ENCODE measurements at places on chromosomes 4 and X. TPM values are rescaled to one million over a fixed set of nuclear protein-coding genes. Genes with fewer than 3 reads are reported as not detected.

DNA sequence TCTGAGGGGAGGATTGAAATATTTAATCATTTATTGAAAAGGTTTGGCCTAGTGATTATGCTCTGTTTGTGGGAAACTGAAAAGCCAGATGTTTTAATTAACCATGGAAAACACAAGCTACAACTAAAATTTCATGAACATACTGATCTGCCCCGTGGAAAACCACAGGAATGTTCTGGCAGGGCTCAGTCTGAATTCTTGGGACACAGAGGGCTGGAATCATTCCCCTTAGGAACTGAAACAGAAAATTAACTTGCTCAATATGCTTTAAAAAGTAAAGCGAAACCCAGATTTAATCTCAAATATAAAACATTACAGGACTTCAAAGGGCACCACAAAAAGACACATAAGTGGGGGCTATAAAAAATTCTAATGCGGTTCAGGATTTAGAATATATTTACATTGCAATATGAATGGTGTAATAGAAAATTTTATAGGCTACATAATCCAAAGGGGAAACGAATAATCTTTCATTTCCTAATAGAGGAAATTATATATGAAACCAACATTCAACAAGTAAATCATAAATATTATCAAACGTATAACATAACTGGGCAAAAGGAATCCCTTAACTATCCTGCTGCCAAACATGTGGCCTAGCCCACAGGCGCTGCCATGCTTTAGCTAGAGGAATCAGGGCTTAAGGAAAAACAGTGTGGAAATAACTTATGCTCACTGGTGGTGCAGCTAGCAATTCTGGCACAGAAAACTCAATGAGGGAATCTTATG is 70.9 kb downstream of the APBB2 start:
- peak; percentile 73 for DNase-seq

GRCh38 chr4:64617800-64618199 is 208.6 kb upstream of the TECRL start:
- no peak for DNase-seq

DNA sequence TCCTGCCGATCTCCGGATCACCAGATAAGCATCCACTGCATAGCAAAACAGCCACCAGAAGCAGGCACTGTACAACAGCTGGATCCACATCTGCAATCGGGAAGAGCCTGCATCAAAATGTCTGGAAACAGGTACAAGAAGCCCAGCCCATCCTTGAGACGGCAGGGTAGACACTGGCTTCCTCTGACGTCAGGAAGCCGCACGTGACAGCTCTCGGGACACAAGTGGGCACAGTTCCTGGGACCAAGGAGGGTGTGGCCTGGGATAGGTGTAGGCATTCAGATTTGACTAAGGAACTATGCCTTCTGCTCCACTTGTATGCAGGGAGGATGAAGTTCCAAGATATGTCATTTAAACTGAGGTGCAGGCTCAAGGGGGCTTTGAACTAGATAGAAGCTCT is 6.3 kb downstream of the GPR143 start:
- DNase-seq: no peak

GNPDA2 gene
- 12.5 TPM for total RNA-seq

DDIT4L gene
- total RNA-seq: 0.17 TPM

- DNase-seq: no peak
These were observed 592.0 kb downstream of the IQCM start for GRCh38 chr4:149223659-149224058.

MGARP gene
- total RNA-seq: 548 TPM

GRCh38 chrX:143002206-143002605 is 23.5 kb upstream of the SPANXN4 start:
- no peak for DNase-seq

CHM gene
- 18.7 TPM for total RNA-seq

- no peak for DNase-seq
These were observed 12.8 kb downstream of the AFF1 start for GRCh38 chr4:86947501-86948120.

NFXL1 gene
- total RNA-seq: 6.1 TPM

GRCh38 chr4:89868276-89868675 is 26.4 kb upstream of the MMRN1 start:
- no peak for DNase-seq

GRCh38 chrX:44060221-44060620 is 87.0 kb upstream of the NDP start:
- DNase-seq: no peak

DNA sequence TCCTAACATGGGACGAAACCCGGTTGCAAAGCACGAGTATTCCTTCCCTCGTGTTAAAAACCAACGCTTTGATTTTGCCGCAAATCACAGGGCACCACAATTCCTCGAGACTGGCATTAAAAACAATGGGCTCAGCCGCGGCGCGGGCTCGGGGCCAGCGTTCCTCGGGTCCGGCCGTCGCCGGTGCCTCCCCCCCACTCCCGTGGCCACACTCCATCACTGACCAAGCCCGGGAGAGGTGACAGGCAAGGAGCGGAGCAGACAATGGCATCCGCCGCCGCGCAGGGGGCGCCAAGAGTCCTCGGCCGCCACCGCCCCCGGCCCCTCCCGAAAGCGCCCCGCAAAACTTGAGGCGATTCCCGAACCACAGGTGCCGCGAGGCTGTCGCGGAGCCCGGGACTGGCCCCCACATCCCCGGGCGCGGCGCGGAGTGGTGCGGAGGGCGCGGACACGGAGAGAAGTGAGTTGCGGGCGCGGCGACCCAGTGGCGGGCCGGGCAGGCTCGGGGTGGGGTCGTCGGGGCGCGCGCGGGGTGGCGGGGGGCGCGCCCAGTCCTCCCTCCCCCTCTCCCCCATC is 445 bp downstream of the AP1S2 start:
- DNase-seq: peak; percentile 59

GRCh38 chr4:182552948-182553347 is 309.7 kb downstream of the TENM3 start:
- DNase-seq: no peak

DNA sequence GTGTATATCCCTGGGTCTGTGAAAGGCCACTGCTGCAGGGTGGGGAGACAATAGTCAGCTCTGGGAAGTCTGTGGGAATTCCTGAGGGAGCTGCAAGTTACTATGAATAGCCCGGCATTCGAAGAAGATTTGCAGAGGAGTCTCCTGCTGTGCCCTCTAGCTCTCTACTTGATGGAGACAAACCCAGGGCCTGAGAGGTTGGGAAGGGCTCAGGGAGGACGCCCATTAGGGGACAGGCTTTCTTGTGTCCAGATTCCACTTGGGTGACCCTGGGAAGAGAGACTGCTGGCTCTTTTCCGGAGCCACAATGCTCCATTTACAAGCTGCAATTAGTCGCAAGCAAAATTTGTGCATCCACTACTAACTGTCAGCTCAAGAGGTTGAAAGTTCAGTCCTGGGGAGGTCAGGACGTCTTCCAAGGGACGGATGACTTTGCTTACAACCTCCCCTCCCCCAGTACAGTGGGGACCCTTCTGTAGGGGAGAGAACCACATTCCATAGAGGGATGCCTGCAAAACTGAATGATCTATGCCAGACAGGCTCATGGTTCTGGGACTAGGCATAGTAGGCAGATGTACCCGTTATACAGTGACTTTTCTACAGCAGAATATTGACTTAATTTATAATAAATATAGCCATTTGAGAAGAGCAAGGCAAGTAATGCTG is 48.2 kb upstream of the PHOX2B start:
- no peak for DNase-seq

GRCh38 chr4:91961504-91961903 is 342.3 kb upstream of the GRID2 start:
- DNase-seq: no peak

- no peak for DNase-seq
These were observed 54.5 kb upstream of the BCOR start for GRCh38 chrX:40152173-40152711.

GAGE1 gene
- not detected for total RNA-seq

GRCh38 chrX:64894454-64895038 is 81.7 kb downstream of the ZC4H2 start:
- peak; percentile 16 for DNase-seq

CT55 gene
- total RNA-seq: not detected

DNA sequence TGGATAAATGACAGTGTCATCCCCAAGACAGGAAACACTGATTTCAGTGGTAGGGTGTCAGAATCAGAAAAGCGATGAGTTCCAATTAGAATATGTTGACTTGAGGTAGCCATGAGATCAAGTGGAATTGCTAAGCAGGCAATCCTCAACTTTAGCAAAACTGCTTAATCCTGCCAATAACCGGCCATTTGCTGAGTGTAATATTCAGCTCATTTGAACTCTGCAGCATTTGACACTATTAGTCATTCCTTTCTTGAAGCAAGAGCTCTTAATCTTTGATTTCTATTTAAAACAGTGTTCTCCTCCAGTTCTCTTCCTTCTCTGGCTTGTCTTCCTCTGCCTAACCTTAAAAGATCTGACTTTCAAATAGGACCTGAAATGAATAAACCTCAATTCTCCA is 68.7 kb upstream of the DCLK2 start:
- no peak for DNase-seq

GRCh38 chr4:127124919-127125318 is 507.8 kb upstream of the INTU start:
- DNase-seq: no peak

MAOB gene
- 10.8 TPM for total RNA-seq

RAI2 gene
- total RNA-seq: 10.2 TPM

GRCh38 chr4:59127006-59127405 is 2016.8 kb upstream of the IGFBP7 start:
- DNase-seq: no peak

DNA sequence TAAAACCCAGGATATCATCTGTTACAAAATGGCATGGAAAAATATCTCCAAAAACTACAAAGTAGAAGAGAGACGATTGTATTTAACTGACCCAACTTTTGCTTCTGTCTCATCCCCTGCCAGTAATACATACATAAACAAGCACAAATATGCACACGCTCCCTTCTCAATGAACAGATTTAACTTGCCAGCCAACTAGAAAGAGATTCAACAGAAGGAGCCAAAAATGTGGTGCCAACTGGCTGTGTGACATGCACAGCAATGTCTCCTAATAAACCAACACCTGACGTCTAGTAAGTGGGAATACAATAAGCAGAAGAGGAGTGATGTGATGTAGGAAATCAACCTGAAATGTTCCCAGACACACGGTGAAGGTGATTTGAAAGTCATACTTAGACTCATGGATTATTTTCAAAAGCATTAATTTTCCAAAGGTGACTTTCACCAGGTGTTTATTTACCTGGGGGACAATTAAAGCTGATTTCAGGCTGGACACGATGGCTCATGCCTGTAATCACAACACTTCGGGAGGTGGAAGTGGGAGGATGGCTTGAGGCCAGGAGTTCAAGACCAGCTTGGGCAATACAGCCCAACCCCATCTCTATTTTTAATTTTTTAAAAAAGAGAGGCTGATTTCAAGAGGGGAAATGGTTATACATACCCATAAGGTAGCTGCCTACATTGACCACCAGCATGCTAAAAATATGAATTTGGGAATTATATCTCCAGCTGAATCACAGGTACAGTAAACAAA is 33.7 kb downstream of the SH3RF1 start:
- DNase-seq: no peak

ABCG2 gene
- 14.8 TPM for total RNA-seq

DNA sequence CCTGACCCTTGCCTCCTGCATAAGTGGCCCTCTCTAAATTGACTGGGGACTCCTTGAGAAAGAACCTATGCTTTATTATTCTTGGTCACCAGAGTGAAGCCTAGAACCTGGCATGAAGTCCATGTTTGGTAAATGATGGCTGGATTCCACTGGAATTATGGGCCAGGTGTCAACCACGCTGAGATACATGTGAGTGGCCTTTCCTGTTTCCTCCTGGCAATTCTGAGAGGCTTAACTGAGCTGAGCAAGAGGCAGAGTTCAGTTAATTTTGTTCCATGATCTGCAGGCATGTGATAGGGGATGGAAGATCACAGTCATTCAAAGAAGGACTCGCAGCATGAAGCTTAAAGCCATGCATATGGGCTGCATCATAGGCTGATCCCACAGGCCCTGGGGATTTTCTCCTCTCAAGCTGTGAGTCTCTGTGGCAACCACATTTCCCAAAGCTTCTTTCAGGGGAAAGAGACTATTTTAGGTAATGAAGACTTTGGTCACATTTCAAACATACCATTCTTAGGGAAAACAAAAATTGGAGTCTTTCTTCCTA is 69.4 kb upstream of the CLNK start:
- DNase-seq: no peak

- DNase-seq: no peak
These were observed 81.0 kb upstream of the TCEAL2 start for GRCh38 chrX:102044496-102044895.

DNA sequence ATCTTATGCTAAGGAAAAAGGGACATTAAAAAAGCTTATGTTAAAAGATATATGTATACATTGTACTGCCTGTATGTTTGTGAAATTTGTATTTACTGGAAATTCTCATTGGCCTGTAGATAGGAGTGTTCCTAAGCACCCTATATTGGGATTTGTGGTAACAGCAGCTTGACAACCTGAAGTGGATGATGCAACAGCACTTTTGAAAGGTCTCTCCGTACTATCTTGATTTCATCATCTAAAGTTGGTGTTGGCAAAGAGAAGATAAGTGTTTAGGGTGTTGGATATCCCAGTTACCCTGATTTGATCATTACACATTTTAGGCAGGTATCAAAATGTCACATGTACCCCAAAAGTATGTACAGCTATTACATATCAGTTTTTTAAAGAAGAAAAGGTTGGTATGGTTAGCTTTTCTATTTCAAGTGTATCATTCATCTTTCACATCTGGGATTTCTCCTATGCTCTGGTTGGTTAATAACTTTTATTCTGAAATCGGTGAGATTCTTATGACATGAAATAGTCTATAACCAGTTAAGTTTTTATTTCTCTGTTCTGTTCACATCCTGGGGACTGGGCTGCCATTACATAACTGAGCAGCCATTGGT is 10.3 kb downstream of the HADH start:
- no peak for DNase-seq

CAPN6 gene
- not detected for total RNA-seq

ANAPC4 gene
- 30.2 TPM for total RNA-seq

SSX4 gene
- not detected for total RNA-seq

DNA sequence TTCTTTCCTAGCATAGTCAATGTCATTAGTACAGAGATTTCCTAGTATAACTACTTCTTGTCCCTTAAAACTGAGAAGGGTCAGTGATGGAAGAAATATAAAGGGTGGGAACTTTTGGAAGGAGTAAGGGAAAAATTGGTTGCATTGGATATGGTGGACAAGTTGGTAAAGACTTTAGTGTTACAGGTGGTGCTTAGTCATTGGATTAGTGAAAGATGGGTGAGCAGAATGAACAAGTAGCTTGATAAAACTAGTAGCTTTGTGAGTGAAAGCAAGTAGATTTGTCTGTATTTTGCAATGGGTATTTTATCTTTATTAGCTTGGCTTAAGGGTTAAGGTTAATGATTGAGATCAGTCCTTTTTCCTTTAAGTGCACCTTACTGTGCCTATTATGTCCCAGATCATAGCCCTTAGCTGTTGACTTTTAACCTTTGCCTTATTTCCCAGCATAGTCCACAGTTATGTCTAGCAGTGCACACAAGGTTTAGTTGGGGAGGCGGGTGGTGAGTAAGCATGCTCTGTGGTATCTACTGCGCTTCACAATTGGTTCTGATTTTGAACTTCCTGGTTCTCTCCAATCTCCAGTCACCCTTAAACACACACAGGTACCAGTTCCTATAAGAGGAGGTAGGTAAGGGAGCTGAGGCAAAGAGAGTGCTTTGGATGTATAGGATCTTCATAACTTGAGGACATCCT is 9.5 kb downstream of the WDR44 start:
- DNase-seq: no peak

GRCh38 chr4:20119141-20119540 is 132.6 kb upstream of the SLIT2 start:
- DNase-seq: no peak
